ENCODE measurements at places on chromosomes 7 and 10.

- no peak for DNase-seq
Observed at GRCh38 chr7:34156336-34156735, 251.0 kb downstream of the BMPER start.

DNA sequence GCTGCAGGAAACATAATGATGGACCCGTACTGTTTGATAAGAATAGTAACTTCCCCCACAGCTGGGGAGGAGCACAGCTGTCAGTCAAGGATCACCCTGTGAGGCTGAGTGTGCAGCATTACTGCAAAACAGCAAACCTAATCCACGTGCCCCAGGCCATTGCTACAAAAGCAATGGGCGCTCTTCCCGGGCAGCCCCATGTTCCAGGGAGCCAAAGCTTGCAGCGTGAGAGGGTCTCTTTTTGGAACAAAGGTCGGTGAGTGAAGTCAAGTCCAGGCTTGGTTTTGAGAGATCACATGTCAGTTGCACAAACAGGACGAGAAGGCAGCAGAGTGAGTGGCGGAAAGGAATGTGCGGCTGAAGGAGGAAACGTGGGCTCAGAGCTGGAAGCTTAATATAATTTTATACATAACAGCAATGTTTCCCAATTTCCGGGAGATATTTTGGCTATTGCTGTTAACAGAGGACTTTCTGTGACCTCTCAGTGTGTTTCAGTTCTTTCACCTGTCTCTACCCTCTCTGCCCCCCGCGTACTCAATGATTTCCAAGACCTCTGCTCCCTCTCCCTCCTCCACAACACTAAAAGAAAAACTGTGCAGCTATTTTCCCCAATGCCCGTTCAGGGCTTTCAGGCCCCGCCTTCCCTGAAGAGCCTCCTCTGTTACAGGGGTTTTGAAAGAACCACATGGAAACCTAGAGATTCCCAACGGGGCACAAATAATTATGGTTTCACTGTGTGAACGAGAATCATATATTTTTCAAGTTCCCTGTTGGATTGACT lies 128.9 kb downstream of the MTPAP start:
- no peak for DNase-seq

- no peak for DNase-seq
Observed at GRCh38 chr7:2823130-2823529, 21.0 kb downstream of the GNA12 start.

DNA sequence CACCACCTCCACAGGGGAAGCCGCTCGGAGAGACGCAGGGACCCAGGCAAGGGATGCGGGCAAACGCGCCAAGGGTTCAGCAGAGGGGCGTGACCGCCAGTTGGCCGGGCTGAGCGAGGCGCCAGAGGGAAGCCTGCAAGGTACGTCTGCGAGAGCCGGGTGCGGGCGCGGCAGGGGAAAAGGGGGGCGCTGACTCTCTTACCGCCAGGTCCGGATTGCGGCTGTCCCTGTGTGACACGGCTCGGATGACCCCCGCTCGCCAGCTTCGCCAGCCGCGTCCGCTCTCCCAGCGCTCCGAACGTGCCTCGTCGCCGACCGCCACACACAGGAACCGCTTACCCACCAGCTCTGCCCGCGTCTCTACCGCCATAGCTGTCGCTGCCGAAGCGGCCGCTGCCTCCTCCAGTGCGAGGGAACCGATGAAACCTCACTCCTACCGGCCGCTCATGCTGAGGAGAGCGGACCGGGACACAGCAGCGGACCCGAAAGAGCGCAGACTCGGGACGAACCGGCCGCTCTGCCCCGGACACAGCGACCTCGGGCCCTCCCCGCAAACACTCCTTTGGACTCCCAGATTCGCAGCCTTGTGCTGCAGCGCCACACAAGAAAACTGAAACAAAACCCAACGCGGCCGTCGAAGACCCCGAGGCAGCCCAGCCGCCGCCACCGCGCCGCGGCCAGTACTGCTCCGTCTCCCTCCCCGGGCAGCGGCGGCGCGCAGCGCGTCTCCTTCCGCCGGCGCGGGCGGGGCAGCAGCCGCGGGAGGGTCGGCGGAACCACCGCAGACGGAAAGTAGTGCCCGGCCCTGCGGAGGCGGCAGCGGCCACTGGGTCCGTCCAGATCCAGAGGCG lies at the start of gene JMJD1C:
JMJD1C (minus strand) TSS at position 685 of the 851 bp plus-strand sequence; CDS start at position 370, 315 bp downstream.
- peak; percentile 81 for DNase-seq

- DNase-seq, result no peak
Observed at GRCh38 chr10:7412928-7413282, 2.1 kb upstream of the SFMBT2 start.

DNA sequence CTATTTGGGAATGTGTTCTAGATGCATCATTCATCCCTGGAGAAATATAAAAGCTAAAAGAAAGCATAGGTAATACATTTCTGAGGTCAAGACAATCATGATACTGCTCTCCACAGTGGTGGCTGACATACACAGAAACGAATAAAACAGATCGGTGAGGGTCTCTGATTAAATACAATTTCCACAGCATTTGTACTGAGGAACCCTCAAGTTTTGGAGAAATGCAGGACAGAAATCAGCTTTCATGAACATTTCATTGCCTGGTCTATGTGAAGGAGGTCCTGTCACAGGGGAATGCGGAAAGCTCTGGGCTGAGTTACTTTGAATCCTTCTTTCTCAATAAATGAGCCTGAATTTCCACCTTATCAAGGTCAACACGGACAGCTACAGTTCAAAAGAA lies 67.9 kb upstream of the ITGB1 start:
- DNase-seq, result no peak
